ENCODE measurements at places on chromosomes 1 and 21. TPM values are rescaled to one million over a fixed set of nuclear protein-coding genes. Genes with fewer than 3 reads are reported as not detected.

GRCh38 chr1:175539986-175540385 is 203.4 kb downstream of the TNR start:
- no peak for DNase-seq

The ZMYND12 gene
- polyA plus RNA-seq = 0.03 TPM

DNA sequence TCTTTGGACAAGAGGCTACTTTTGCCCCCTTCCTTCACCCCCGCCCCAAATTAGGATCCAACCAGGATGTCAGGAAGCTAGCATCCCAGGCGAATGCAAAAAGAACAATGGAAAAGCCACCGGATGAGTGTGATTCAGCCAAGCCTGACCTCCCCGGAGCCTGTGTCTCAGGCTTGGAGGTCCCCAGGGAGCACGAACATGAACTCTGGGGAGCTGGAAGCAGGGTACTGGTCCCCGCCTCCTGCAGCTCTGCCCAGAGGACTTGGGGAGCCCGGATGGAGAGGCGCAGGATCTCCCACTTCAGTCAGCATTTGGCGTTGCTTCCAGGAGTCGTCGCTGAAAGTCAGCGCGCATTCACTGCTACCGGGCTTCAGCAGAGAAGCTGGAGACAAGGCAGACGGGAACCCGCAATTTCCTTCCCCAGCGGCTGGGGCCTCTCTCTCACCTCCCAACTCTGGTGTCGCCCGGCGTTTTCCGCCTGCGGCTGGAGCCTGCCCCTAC is 1.8 kb upstream of the TBX15 start:
- no peak for DNase-seq

- no peak for DNase-seq
These were observed 1041.8 kb downstream of the PLA2G4A start for GRCh38 chr1:187870552-187870951.

The PCSK9 gene
- 0.17 TPM for polyA plus RNA-seq

The SH3BGR gene
- polyA plus RNA-seq = 5.9 TPM

DNA sequence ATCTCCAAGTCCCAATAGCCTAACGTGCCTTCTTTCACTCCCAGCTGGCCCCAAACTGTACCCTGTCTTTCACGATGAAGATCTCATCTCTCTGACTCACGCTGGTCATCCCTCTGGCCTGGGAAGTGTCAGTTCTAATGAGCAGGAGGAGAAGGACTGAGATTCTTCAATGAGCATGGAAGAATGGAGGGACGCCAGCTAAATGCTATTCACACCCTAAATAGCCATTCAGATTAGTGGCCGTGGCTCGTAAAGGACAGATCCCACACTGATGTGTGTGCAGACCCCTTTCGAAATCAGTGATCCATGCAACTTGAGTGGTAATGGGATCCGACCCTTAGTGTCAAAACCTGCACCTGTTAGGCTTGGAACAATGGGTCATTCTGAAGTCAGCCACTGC is 75.9 kb upstream of the SMYD2 start:
- DNase-seq = no peak

DNA sequence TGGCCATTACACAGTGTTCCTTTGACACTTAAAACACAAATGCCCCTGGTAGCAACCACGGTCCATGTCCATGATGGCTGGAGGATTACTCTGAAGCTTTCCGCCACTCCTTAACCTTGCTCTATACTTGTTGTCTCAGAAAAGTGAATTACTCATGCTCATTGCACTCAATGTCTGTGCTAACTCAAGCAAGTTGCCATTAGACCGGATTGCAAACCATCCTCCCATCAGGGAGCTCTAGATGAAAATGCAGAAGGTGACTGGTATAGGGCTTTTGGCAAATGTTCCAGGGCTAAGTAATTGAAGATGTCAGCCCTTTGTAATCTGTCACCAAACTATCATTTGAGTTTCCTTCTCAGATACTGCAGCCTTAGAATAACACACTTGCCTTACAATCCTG is 1288.3 kb upstream of the B3GALT2 start:
- DNase-seq = no peak

- DNase-seq = peak; percentile 81
These were observed 252.5 kb upstream of the C1orf105 start for GRCh38 chr1:172167796-172168596.

- no peak for DNase-seq
These were observed 7.1 kb upstream of the IER5 start for GRCh38 chr1:181081395-181081794.

The DNASE2B gene
- not detected for polyA plus RNA-seq

The LRRC53 gene
- not detected for polyA plus RNA-seq

The CDK18 gene
- polyA plus RNA-seq = 0.34 TPM

All from IMR-90 (cell line).